ENCODE measurements at places on chromosomes 6 and 20.

DNA sequence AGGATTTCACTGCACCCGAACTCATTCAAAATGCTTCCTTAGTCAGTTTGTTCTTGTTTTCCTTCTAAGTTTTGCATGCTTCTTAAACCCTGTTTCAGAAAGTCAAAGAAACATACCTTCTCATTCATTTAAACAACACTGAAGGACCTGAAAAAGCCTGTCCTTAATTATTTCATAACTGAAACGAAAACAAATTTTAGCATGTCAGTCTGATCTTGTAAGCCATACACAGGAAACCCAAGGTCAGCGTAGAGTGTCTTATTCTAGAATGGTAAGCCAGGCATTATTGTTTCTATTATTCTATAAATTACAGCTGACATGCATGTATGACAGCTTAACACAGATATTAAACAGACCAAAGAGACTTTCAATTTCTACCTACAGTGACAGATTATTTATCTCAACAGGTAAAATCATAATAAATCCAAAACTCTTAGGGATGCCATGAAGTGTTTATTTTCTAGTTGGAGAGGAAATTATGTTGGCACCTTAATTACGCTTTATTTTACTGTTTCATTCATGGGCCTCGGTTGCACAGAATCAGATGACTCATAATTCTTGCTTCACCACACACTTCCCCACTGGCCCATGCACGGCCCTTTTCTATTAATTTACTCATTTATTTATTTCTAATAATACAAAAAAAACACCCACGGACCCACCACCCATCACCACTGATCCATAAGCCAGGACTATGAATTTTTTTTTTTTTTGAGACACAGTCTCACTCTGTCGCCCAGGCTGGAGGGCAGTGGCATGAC lies 39.3 kb upstream of the DUSP22 start:
- no peak for DNase-seq

DNA sequence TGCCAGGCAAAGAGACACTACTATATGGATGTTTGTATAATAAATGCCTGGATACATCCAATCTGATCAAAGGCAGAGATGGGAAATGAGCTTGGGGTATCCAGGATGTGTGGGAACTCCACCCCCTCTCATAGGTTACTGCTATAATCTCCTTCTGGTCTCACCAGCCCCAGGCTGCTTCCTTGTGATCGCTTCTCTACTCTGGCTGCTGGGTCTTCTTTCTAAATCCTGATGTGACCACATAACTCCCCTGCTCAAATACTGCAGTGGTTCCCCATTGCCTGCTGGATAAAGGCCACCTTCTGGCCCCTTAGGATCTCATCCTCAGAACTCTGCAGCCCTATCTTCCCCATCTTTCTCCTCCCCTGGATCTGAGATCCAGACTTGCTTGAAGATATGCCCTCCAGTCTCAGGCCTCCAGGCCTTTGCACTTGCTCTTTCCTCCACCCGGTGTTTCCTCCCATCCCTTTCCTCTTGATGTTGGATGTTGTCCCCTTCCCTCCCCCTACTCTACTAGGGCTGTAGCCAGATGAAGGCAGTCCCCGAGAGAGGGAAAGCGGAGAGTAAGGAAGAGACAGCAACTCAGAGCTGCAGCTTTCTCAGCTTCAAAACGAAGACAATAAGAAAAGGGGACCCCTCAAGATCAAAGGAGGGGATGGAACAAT lies 828 bp upstream of the XKR7 start:
- no peak for DNase-seq

DNA sequence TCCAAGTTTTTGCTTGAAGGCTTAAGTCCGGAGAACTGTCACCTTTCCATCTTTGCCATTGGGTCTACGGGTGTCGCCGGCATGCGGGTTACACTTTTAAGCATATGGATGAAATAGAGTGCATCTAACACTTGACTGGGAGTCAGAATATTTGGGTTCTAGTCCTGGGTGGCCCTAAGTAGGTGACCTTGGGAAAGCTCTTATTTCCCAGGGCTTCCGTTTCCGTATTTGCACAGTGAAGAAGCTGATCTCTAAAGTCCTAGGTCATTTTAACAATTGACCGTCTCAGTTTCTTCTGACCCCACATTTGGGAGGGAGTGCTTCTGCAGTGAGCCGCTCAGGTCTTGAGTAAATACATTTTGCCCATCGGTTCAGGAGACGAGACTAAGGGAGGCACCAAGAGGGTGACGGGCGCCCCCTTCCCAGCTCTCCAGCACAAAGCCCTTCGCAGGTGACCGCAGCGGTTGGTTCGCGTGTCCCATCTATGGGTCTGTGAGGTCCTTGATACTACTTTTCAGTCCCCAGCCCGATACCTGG lies 651 bp upstream of the BLTP3A start:
- DNase-seq, result no peak

GRCh38 chr6:170124836-170125235 lies 166.0 kb downstream of the DLL1 start:
- no peak for DNase-seq

GRCh38 chr20:19348582-19348981 lies 136.1 kb downstream of the SLC24A3 start:
- no peak for DNase-seq

DNA sequence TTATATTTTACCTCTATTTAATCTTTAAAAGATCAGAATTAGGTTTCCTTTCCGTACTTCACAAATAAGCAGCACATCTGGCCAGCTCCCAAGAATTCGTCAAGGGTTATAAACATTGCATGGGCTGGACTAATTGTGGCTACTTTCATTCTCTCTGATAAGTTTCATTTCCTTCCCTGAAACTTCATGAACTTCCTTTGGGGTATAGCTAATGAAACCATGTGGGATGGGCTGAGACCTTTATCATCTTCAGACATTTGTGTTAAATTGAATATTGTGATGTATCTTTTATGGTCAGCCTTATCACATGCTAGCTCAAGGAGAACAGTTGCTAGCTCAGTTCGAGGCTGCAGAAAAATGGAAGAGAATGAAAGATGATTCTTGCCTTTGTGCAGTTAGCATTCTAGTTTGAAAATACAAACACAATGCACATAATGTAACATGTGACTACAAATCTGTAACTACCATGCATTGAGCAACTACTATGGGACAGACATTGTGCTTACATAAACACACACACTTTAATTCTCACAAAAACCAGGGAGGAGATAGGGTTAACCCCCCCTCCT lies 1.7 kb upstream of the GMPR start:
- DNase-seq, result peak; percentile 20

DNA sequence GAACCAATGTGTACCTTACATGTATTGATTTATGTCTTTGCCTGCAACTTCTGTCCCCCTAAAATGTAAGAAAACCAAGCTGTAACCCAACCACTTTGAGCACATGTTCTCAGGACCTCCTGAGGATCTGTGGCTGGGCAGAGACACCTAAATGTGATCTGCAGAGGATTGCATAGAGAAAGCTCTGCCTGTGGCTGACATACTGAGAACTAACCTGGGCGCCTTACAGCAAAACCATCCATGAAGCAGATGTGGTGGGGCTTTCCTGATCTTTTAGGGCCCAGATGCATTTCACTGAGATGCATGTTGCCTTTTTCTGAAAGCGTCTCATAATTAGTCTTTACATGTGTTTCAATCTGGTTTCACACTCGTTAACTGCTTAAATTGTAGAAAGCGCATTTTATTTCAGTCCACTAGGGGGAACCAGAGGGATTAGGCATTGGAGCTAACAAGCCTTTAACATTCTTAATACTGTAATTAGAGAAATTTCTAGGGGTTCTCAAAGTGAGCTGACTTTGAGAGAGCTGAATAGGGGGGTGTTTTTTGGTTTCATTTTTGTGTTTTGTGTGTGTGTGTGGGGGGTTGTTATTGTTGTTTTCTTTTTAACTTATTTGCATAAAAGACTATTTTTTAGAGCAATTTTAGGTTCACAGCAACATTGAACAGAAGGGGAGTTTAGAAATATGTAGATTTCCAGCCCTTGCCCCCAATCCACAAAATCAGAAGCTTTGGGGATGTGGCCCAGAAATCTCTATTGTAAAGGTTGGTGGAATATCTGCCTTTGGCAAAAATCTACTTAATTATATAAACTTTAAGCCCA lies 50.9 kb upstream of the FAM184A start:
- peak; percentile 40 for DNase-seq

- no peak for DNase-seq
These were observed 50.0 kb downstream of the SLC23A2 start for GRCh38 chr20:4951299-4951698.

- no peak for DNase-seq
These were observed 89.9 kb downstream of the PSMB1 start for GRCh38 chr6:170463101-170463721.

DNA sequence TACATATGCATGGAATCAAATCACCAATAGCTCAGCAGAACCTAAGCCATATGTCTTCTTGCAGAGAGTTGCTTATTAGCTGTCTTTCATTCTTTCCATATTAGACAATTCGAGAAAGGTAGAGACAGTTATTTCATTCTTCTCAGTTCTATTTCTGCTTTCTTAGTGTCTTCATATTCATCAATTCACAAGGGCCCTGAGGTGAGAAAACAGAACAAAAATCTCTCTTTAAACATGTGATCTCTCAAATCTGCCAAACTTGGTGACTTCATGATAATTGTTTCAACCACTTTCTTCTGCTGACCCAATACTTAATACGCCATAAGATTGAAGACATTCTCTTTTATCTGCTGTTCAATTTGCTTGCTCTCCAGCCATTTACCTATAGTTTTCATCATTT lies 229.7 kb upstream of the MARCKS start:
- no peak for DNase-seq

- no peak for DNase-seq
These were observed 7.3 kb upstream of the GPR63 start for GRCh38 chr6:96844530-96844929.

DNA sequence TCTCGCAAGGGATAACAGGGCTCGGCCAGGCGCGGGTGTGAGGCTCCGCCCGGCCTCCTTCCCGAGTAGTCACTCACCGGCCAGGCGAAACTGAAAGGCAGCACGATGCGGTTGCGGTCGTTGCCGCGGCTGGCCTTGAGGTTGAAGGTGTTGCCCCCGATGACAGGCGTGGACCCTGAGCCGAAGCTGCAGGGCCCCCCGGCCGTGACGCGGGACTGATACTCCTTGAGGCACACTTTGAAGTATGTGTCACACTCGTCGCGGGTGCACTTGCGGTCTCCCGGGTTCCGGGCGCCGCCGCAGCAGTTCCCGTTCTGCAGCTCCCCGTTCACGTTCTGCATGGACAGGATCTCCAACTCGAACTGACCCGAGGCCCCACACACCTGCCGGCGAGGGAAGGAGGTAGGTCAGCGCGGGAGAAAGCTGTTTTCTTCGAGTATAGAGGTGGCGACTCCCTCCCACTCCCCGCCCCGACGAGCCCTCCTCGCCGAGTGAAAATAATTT lies 1.1 kb downstream of the JAG1 start:
- DNase-seq, result no peak

DNA sequence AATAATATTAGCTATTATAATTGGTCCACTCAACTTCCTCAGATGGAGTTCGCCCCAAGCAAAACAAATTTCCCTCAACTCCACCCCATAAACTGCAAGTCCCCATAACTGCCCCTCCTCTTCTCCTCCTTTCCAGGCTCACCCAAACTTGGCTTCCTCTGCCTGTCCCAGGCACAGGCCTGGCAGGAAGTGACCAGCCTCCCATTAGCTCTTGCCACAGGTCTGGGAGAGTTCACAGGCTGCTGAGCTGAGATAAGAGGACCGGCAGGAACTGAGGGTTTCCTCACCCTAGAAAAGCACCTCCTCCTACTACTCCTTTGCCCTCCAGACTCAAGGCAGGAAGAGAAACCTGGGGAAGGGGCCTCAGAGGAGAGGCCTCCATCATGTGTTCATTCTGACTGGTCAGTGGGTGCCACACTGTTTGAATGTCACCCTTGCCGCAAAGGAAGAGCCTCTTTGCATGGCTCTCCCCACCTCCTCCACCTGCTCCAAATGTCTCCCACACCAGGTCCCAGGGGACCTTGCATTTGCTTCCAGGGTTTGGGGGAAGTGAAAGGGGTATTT lies 24.5 kb upstream of the SMIM29 start:
- no peak for DNase-seq

DNA sequence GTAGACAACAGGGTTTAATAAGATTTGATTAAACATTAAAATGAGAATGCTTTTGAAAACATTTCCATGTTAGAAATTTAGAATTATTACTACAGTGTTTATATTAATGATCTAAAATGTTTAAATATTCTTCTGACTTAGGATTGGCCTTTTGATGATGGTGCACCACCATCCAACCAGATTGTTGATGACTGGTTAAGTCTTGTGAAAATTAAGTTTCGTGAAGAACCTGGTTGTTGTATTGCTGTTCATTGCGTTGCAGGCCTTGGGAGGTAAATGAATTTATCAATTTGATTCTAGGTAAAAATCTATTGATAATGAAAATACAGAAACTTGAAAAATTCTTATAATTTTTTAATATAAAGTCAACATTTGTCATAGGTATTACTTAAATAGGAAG lies 6.5 kb downstream of the LOC128125822 start:
- DNase-seq, result no peak

DNA sequence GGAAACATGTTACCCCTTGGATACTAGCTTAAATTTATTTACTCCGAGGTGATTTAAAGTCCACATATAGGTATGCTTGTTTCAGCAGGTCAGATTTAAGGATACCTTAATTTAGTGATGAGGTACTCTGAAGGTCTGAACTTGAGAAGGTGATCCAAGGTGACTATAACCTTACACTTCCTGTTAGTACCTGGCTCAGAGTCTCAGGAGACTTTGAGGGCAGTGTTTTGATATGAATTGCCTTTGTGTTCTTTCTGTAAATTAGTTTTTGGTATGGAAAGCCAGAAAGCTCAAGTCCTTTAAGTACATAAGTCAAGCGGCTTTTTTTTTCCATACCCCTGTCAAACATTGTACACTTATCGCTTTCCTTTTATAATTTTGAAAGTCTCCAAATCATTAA lies 489.0 kb downstream of the CDKAL1 start:
- DNase-seq, result no peak

GRCh38 chr20:35284992-35285805 lies 627 bp upstream of the EIF6 start:
- DNase-seq, result no peak

- no peak for DNase-seq
These were observed 22.2 kb downstream of the SERPINB6 start for GRCh38 chr6:2949121-2949520.

DNA sequence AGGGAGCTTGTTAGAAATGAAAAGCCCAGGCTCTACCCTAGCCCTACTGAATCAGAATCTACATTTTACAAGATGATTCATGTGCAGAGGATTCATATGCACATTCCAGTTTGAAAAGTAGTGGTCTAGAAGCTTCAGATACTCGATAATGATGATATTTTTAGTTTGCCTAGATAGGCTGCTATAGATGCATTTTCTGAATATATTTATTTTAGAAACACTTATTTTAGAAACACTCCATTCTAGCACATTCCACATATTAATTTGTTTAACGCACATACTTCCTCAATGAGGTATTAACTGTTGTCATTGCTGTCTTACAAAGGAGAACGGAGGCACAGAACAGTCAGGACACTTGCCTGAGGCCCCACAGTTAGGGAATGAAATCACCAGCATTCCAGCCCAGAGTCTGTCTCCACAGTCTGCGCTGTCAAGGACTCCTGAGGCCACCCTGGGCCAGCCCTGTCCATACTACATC lies 64.4 kb downstream of the SNAP25 start:
- peak; percentile 40 for DNase-seq
